ENCODE measurements at places on chromosomes 2 and 18. TPM values are rescaled to one million over a fixed set of nuclear protein-coding genes. Genes with fewer than 3 reads are reported as not detected.

Gene SOCS6
- polyA plus RNA-seq: 14.0 TPM

Gene KRTCAP3
- polyA plus RNA-seq: 4.5 TPM

Gene GDF7
- not detected for polyA plus RNA-seq

Gene ESPNL
- not detected for polyA plus RNA-seq

Gene MC2R
- not detected for polyA plus RNA-seq

Gene CHST9
- polyA plus RNA-seq: not detected

Gene ANKRD30B
- not detected for polyA plus RNA-seq

Gene LYPD6B
- 0.29 TPM for polyA plus RNA-seq

Gene DNAJB2
- 32.8 TPM for polyA plus RNA-seq

Gene RESP18
- polyA plus RNA-seq: not detected

Gene CCDC121
- 1.0 TPM for polyA plus RNA-seq

Gene EPAS1
- 182 TPM for polyA plus RNA-seq

Gene LRATD1
- 4.6 TPM for polyA plus RNA-seq

Gene DOCK10
- 5.1 TPM for polyA plus RNA-seq

Gene FBXO48
- 0.78 TPM for polyA plus RNA-seq

Gene CROCC2
- polyA plus RNA-seq: not detected

Gene COL5A2
- polyA plus RNA-seq: 13.3 TPM

Gene ATP5F1A
- polyA plus RNA-seq: 569 TPM

Gene LYPD6
- polyA plus RNA-seq: 0.07 TPM

Gene ARHGAP28
- 0.26 TPM for polyA plus RNA-seq

Gene NR4A2
- polyA plus RNA-seq: 0.26 TPM

Gene PAX8
- polyA plus RNA-seq: 0.79 TPM

Gene PRSS56
- not detected for polyA plus RNA-seq

Gene GFPT1
- polyA plus RNA-seq: 10.1 TPM

Gene DUSP11
- polyA plus RNA-seq: 39.5 TPM

Gene CD207
- not detected for polyA plus RNA-seq

Gene MITD1
- polyA plus RNA-seq: 10.5 TPM

Gene EN1
- polyA plus RNA-seq: not detected

Gene FBXO15
- 0.36 TPM for polyA plus RNA-seq

Gene CIB4
- polyA plus RNA-seq: not detected

Gene TACR1
- not detected for polyA plus RNA-seq

Gene ASB18
- polyA plus RNA-seq: not detected

Gene UGT1A8
- polyA plus RNA-seq: not detected

Gene WDR43
- polyA plus RNA-seq: 86.2 TPM

Gene SIX2
- polyA plus RNA-seq: 0.02 TPM

Gene TYW5
- polyA plus RNA-seq: 3.6 TPM

Gene EML6
- polyA plus RNA-seq: 0.37 TPM

Gene ADD2
- polyA plus RNA-seq: 0.06 TPM

Gene SLC11A1
- 0.51 TPM for polyA plus RNA-seq

Gene FBLN7
- 0.18 TPM for polyA plus RNA-seq

Gene ACADL
- polyA plus RNA-seq: 0.03 TPM

Gene KIF1A
- polyA plus RNA-seq: not detected

Gene LCT
- polyA plus RNA-seq: 0.01 TPM

Gene SEH1L
- polyA plus RNA-seq: 40.7 TPM
